ENCODE measurements at places on chromosomes 2 and 18.

DNA sequence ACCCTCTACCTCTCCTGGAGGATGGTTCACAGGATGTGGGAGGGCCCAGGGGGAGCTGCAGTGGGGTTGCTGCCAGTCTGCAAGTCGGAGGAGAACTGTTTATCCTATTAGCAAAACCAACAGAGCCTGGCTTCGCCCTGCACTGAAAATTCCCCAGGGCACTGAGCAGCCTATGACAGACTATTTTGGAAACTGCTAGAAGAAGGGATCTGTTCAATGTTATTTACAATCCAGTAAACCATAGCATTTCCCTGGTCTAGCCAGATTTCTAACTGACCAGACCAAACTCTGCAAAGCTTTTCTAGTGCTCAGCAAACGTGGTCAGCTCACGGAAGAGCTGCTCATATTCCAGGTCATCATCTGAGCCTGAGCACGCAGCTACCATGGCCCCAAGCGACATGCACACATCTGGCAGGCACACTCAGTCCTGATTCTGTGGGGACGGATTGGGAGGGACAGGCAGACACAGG, 64.8 kb upstream of the PID1 start:
- no peak for DNase-seq

GRCh38 chr18:79630281-79631095, 49.1 kb upstream of the CTDP1 start:
- DNase-seq = no peak

DNA sequence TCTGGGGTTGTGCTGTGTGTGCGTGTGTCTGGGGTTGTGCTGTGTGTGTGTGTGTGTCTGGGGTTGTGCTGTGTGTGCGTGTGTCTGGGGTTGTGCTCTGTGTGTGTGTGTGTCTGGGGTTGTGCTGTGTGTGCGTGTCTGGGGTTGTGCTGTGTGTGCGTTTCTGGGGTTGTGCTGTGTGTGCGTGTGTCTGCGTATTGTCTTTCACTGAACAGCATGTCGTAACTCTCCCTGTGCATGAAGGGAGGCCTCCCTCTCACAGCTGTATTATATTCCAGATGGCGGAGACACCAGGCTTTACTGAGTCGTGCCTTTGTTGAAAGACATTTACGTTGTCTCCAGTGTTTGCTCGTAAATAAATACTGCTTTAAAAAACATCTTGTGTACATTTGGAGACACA, 5.9 kb downstream of the ACKR3 start:
- no peak for DNase-seq

- DNase-seq = no peak
Observed at GRCh38 chr2:142030735-142031134, 100.1 kb downstream of the LRP1B start.

GRCh38 chr2:205714058-205714776, 31.9 kb downstream of the NRP2 start:
- no peak for DNase-seq

- DNase-seq = no peak
Observed at GRCh38 chr18:35875566-35875965, 96.9 kb upstream of the RMP24 start.

DNA sequence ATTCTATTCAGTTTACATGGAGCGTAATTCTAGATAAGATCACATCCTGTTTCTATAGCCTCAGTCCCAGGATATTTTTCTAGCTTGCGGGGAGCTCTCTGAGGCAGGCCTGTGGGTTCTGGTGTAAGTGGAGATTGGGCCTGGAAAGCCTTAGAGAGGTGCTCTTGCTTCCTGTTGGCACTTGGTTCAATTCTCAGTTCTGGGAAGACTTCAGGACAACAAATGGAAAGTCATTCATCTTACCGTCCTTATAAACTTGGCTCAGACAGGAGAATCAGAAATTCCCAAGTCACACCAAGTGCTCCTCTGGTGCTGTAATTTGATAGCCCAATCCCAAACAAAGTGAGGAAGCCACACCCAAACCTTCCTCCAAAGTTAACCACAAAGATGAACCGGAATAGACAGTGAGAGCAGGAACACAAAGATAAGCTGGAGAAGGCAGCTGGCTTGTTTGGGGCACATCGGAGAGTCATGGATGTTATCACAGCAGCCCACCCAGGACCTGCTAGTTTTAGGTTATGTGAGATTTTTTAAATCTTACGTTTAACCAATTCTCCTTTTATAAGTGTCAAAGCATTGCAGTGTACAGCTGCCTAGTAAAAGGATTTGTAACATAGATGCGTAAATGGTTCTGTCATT, 144.3 kb upstream of the MAP3K20 start:
- no peak for DNase-seq

DNA sequence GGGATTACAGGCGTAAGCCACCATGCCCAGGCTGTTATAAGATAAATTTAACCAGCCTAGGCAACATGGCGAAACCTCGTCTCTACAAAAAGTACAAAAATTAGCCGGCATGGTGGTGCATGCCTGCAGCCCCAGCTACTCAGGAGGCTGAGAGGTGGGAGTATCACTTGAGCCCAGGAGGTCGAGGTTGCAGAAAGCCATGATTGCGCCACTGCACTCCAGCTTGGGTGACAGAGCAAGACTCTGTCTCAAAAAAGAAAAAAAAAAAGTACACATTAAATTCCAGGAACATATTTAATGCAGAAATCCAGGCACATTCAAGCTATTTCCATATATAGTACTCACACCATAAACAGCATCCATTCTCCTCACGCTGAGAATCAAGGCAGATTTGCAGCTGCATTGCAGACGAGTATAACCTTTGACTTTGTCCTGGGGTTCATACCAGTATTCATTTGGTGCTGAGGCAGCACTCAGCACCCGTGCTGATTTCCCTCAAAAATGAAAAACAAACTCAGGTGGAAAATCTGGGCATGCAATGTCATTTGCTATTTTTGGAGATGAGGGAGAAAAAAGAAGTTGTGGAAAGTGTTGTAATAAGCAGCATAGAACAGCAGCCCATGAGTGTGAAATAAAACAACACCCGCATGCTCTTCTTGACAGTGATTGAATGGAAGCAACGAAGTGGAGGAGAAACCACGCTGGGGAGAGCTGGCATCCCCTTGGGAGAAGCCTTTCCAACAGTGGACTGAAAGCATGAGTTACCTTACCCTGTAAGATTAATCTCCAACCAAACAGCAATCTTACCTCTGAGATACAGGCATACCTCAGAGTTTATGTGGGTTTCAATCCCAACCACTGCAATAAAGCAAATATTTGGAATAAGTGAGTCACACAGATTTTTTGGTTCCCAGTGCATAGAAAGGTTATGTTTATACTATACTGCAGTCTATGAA, 46.8 kb upstream of the ANXA4 start:
- DNase-seq = no peak

All from activated naive CD4-positive, alpha-beta T cell treated with anti-CD3 and anti-CD28 coated beads, Interleukin-2, amount 10 ng/mL, durations not matched to agents 7 days and 5 days (primary cell).